ENCODE measurements at places on chromosomes 3 and 15. TPM values are rescaled to one million over a fixed set of nuclear protein-coding genes. Genes with fewer than 3 reads are reported as not detected.

The ZNF445 gene
- 20.4 TPM for total RNA-seq

The CACNA2D2 gene
- total RNA-seq = 0.46 TPM

The C3orf70 gene
- total RNA-seq = 10.2 TPM

The ATP10A gene
- 163 TPM for total RNA-seq

The CKMT1A gene
- total RNA-seq = not detected

The IMPG2 gene
- 0.80 TPM for total RNA-seq

The ST6GAL1 gene
- total RNA-seq = 33.9 TPM

The SAXO2 gene
- total RNA-seq = 5.1 TPM

The DNAH12 gene
- total RNA-seq = 0.29 TPM

The HTR3E gene
- not detected for total RNA-seq

- no peak for DNase-seq
- peaks cover 14% of the 10 kb centered on the region for H3K4me1 ChIP-seq
- peaks cover 20% of the 10 kb centered on the region for H3K36me3 ChIP-seq
- no peak overlapping the region for H3K27ac ChIP-seq
Observed at GRCh38 chr15:70596354-70597055, 166.9 kb downstream of the UACA start.

DNA sequence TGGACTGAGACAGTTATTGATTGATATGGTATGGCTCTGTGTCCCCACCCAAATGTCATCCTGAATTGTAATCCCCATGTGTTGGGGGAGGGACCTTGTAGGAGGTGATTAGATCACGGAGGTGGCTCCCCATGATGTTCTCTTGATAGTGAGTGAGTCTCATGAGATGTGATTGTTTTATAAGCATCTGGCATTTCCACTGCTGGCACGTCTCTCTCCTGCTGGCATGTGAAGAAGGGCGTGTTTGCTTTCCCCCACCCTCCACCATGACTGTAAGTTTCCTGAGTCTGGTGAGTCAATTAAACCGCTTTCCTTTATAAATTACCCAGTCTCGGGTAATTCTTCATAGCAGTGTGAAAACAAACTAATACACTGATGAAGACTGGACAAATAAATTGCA is 105.6 kb upstream of the MELTF start:
- H3K4me1 ChIP-seq = peaks cover 28% of the 10 kb centered on the region
- no peak overlapping the region for H3K4me3 ChIP-seq
- peaks cover 35% of the 10 kb centered on the region for H3K36me3 ChIP-seq
- peak overlapping the region; percentile 58 for H3K27ac ChIP-seq
- DNase-seq = no peak

DNA sequence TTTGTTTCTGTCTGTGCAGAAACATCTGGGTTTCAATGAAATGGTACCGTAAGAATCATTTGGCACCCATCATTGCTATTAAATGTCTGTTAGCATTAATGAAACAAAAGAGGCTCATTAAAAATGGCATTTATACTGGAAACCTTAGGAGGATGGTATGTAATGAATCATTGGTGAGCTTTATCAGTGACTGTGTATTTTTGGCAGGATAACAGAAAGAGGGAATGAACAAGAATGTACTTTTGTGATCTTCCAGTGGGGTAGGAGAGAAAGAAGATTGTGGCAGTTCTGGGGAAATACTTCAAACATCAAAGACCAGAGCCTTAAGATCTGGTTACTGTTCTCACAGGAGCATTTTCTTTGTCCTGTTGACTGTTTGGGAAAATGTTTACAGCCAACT is 4.7 kb upstream of the DCBLD2 start:
- no peak for DNase-seq
- no peak overlapping the region for H3K4me3 ChIP-seq
- H3K4me1 ChIP-seq = peaks cover 19% of the 10 kb centered on the region
- peaks cover 9% of the 10 kb centered on the region for H3K36me3 ChIP-seq
- peak overlapping the region; percentile 30 for H3K27ac ChIP-seq

DNA sequence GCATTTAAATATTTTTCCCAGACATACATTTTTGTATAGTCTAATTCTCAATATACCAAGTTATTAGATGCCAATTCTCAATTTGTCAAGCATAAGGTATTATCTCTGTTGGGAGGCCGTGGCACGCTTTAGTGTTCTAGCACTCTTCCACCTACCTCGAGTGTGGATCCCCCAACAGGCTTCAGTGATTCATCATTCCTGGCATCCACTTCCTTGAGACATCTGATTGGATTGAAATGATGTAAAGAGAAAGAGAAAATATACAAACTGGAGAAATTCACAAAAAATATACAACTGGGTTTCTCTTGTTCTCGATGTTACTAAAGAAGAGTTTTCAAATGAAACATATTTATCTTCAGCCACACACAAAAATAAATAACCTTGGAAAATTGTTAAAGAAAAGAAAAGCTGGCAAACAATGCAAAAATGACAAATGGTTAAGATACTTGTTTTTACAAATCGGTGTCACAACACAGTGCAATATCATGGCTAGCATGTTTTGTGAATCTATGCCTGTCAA is 218.0 kb upstream of the CDIN1 start:
- peak overlapping the region; percentile 65 for H3K27ac ChIP-seq
- H3K4me3 ChIP-seq = no peak overlapping the region
- H3K36me3 ChIP-seq = no peaks in the 10 kb centered on the region
- H3K27me3 ChIP-seq = no peaks in the 10 kb centered on the region

DNA sequence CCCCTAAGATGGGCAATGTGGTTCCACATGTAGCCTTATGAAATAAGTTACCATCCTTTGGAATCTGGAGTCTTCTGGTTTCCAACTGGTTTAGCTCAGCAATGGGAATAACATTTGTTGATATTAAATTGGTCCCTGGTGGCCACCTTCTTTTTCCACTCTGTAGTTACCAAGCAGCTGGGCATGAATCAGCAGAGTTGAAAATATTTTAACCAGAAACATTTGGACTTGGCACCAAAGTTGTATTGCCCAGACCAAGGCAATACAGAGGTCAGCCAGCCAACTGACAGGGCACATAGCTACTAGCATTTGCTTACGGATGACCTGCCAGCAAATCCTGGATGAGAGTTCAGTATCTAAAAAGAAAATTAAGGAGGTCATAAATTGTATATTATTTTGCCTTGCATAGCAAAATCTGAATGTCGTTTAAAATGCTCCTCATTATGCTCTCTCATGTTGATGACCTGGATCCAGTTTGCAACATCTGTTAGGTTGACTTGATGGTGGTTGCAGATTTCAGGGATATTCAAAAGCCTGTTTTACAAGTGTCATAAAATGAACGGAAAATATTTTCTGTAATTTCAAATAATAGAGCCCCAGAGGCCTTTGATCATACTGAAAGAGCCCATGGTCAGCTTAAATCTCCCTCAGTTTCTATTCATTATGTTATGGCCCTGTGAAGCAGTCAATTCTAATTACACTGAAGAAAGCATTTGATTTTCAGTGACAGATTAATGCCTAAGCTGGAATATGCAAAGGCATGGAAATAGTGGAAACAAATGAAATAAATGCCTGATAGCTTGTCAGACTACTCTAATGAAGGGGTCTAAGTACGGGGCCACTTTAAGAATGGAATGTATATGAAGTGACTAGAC is 54.6 kb downstream of the PPM1L start:
- H3K36me3 ChIP-seq = no peaks in the 10 kb centered on the region
- DNase-seq = no peak
- peak overlapping the region; percentile 53 for H3K27ac ChIP-seq

DNA sequence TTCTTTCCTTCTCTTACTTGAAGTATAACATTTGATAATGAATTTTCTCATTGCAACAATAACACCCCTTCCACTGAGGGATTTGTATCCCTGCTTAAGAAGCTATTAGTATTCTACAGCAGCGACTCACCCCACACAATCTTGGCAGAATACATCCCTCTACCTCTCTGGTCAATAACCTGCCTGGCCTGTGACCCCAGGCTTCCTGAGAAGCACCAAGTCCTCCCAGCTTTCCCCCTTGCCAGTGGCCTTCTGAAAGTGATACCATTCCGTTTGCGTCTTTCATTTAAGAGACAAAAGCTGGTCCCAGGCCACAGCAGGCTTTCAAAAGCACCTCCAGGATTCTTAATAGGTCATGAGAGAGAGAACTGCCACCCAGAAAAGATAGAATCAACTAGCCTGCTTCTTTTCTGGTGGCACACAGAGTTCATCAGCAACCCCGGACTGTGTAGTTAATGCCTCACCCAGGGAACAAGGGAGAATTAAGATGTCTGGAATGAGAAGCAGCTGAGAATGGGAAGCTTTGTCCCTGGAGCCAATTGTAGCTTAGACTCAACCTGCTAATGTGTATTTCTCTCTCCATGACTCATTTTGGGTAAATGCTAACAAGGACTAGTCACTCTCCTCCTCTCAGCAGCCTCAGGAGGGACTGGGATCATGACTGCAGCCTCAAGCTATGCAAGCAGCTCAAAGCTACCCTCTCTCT is 101.0 kb upstream of the CPNE4 start:
- H3K27ac ChIP-seq = peak overlapping the region; percentile 96
- no peak for DNase-seq
- peaks cover 5% of the 10 kb centered on the region for H3K36me3 ChIP-seq
- peak overlapping the region; percentile 64 for H3K4me3 ChIP-seq
- peaks cover 35% of the 10 kb centered on the region for H3K4me1 ChIP-seq

GRCh38 chr3:127177226-127177625 is 15.7 kb upstream of the PRR23E start:
- peaks cover 12% of the 10 kb centered on the region for H3K27me3 ChIP-seq
- H3K36me3 ChIP-seq = peaks cover 4% of the 10 kb centered on the region
- no peak for DNase-seq

DNA sequence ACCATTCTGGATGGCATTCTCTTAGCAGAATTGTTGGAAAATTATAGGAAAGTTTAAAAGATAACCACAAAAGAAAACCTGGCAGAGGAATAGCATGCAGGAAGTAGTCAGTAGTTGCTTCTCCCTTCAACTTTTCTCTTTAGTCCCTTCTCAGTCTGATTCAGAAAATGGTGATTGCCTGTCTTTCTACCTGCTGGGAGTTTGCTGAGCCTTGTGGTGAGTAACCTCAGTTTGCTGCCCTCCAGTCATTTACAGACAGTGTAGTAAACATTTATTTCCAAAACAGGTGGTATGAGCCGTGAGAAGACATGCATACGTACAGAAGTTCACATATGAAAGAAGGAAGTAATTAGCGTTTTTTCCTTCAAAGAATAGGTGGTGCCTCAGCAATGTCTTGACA is 224.7 kb upstream of the POU1F1 start:
- H3K27ac ChIP-seq = no peak overlapping the region
- peaks cover 19% of the 10 kb centered on the region for H3K27me3 ChIP-seq
- H3K4me3 ChIP-seq = no peak overlapping the region
- DNase-seq = no peak
- no peaks in the 10 kb centered on the region for H3K36me3 ChIP-seq
- no peaks in the 10 kb centered on the region for H3K4me1 ChIP-seq

DNA sequence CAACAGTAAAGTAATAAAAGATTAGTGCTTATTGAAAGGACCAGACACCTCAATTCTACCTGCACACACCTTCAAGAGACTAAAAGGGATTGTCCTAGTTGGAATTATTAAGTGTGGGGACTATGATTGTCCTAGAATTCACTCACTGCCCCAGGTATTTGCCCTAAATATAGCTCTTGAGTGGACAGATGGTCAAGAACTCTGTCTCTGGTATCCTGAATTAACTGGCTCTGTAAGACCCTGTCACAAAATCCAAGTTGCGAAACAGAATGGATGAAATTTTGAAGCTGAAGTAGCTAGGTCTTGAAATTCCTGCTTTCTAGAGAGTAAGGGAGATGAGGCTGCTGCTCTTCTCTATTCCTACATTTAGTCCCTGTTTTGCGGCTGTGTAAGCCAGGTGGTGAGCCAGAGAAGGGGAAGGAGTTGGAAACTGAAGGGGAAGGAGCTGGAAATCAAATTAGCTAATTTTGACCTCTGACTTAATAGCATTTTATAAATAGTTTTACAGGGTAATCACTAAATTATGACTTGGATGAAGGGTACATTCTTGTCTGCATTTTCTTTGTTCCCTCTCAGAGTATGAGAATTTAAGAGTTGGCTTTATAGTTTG is 34.5 kb downstream of the KBTBD12 start:
- peaks cover 24% of the 10 kb centered on the region for H3K4me1 ChIP-seq
- H3K27ac ChIP-seq = no peak overlapping the region
- H3K4me3 ChIP-seq = no peak overlapping the region
- H3K36me3 ChIP-seq = no peaks in the 10 kb centered on the region
- no peak for DNase-seq

GRCh38 chr3:10926811-10927521 is 65.6 kb upstream of the SLC6A1 start:
- no peak overlapping the region for H3K4me3 ChIP-seq
- DNase-seq = no peak
- H3K27me3 ChIP-seq = peaks cover 33% of the 10 kb centered on the region
- peaks cover 5% of the 10 kb centered on the region for H3K4me1 ChIP-seq
- H3K27ac ChIP-seq = no peak overlapping the region

DNA sequence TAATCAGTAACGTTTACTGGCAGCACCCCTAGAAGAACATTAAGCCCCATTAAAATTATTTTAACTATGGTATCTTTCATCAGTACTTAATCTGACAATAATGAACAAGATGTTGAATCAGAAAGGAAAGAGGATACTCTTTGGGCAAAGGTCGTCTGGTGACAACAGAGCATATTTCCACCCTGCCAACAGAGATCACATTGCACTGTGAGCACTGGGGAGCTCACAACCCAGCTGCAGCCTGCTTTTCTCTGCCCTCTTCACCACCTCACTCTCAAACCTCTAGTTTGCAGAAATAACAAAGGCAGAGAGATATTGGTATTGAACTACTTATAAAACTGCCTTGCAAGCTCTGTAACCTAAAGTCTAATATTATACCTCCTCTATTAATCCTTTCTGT is 130.0 kb downstream of the FBN1 start:
- peaks cover 47% of the 10 kb centered on the region for H3K4me1 ChIP-seq
- no peak for DNase-seq
- peaks cover 73% of the 10 kb centered on the region for H3K36me3 ChIP-seq
- H3K4me3 ChIP-seq = no peak overlapping the region
- no peaks in the 10 kb centered on the region for H3K27me3 ChIP-seq

DNA sequence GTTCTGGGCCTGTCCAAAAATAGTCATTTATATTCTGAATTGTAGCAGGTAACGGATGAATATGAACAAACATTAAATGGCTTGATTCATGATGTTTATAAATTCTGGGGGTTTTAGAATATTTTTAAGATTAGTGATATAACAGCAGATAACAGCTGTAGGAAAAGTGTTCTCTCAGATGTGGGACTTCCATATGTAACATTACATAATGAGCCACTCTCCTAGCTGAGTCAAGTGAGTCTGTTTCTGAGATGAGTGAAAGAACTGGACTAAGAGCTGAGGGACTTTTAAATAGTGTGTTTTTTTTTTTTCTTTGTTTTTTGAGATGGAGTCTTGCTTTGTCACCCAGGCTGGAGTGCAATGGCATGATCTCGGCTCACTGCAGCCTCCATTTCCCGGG is 13.9 kb downstream of the YEATS2 start:
- H3K27me3 ChIP-seq = no peaks in the 10 kb centered on the region
- H3K36me3 ChIP-seq = no peaks in the 10 kb centered on the region
- no peak for DNase-seq
- no peak overlapping the region for H3K4me3 ChIP-seq
- no peak overlapping the region for H3K27ac ChIP-seq

DNA sequence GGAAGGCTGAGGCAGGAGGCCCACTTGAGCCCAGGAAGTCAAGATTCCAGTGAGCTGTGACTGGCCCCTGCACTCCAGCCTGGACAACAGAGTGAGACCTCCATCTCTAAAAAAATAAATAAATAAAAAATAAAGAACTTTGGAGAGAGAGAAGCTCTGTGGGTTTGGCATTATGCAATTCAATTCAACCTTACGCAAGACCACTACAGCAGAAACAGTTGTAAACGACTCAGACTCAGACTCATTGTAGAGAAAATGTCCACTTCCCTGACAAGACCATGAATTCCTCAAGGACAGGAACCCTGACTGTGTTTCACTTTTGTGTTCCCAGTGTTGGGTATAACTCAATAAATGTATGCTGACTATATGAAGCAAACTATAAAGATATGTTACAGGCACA is 90.3 kb upstream of the C3orf80 start:
- DNase-seq = no peak
- no peak overlapping the region for H3K27ac ChIP-seq
- H3K36me3 ChIP-seq = no peaks in the 10 kb centered on the region
- H3K27me3 ChIP-seq = no peaks in the 10 kb centered on the region
- H3K4me3 ChIP-seq = no peak overlapping the region
